ENCODE measurements at places on chromosomes 5 and 9.
A peak's percentile ranks its signal among the peaks of the same experiment; 100 is the strongest.

GRCh38 chr5:88258636-88259035 lies 10.0 kb downstream of the TMEM161B start:
- DNase-seq = no peak

DNA sequence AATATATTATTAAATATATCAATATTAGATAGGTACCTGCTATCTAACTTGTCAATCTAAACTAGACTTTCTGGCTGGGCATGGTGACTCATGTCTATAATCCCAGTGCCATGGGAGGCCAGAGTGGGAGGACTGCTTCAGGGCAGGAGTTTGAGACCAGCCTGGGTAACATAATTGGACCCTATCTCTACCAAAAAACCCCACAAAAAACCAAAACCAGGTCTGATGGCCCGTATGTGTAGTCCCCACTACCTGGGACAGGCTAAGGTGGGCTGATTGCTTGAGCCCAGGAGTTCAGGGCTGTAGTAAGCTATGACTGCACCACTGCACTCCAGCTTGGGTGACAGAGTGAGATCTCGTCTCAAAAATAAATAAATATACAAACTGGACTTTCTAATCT lies 55.0 kb downstream of the PJA2 start:
- no peak for DNase-seq

DNA sequence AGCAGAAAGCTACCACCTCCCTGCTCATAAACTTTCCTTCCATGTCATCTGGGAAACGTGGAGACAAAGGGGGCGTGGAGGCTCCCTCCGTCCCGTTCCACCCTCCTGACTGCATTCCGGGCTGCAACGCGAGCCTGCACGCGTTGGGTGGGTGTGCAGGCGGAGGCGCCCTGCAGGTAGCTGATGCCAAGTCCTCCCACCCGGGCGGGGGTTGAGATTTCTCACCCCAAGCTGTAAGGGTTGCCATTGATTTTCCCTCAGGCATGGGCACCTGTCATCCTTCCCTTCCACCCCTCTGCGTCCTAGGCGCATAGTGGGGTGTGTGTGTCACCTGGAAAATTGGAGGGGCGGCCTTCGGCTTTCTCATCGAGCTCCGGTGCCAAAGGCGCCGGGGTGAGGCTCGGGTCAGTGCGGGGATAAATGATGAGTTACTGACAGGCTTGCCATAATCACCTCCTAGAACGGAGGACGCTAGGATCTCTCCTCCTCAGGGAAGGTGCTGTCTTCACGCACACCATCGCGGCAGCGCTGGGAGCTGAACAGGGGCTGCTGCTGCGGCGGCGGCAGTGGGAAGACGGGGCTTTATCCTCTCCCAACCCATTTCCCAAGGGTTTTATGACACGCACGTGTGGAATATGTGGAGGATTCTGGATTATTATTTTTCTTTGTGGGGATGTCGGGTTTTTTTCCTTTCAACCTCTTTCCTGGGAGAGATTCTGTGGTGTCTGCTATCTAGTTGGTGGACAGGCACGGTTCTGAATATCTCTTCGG lies 973 bp downstream of the PLPPR1 start:
- no peak for DNase-seq

DNA sequence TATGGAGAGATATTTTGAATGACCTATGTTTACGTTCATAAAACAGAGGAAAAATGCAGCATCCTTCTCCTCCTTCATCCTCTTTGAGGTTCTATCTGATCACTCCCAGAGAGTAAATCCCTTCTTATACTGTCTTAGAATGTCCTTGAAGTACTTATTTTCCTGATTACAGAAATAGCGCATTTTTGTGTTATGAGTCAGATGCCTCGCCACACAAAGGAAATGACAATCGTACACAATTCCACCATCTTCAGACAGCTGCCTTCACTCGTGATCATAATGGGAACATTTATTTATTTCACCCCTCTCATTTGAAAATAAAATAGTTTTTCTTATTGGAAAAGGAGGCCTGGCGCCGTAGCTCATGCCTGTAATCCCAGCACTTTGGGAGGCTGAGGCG lies 2.4 kb upstream of the GLT6D1 start:
- no peak for DNase-seq

GRCh38 chr5:150217038-150217437 lies 27.2 kb downstream of the SLC6A7 start:
- DNase-seq = no peak

GRCh38 chr5:100654895-100655294 lies 119.7 kb downstream of the FAM174A start:
- DNase-seq = no peak

GRCh38 chr5:120507197-120507596 lies 43.1 kb downstream of the PRR16 start:
- no peak for DNase-seq

DNA sequence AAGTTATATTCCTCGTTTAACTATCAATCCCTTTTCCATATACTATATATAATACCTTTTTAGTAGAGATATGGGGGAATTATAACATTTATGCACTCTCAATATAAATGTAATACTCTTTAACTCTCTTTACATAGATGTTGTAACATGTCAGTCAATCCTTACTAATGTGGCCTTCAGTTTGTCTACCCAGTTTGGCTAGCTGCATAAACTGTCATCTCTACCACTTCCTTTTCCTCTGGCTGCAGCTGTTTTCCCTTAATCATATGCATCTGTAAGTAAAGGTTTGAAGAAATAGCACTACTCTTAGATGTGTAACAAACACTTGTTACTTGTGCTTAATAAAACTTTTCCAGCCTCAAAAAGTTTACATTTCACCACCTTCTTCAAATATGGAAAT lies 13.4 kb downstream of the ABHD17B start:
- DNase-seq = no peak

DNA sequence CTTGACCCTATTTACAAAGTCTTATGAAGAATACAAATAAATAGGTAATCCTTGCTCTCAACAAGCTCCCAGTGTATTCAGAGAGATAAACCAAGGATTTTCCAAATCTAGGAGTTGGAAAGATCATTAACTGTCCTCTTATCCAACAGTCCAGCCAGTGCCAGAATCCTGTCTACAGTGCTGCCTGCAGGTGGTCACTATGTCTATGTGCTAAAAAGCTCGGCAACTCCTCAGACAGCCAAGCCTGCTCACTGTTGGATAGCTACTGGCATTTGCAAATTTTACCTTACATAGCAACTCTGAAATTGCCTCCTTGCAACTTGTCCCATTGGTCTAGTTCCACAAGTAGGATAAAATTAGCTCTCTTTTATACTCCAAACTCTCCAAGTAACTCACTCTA lies 187.4 kb downstream of the DCP2 start:
- peak; percentile 36 for DNase-seq

DNA sequence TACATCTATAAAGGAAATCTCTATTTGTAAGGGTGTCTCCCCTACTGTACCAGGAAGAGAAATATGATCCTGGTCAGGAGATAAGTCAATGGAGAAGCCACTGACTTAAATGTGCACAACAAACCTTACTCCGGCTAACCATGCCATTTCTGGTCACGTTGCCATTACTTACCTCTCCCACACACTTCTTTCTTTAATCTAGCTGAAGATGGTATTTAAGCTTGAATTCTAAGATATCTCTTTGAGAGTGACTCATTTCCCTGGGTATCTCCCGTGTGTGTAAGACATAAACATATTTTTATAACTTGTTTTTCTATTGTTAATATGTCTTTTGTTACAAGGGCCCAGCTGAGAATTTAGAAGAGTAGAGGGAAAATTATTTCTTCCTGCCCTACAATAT lies 296.6 kb downstream of the SEMA5A start:
- DNase-seq = no peak

All from NCI-H446 (cell line).